ENCODE measurements at places on chromosomes 7 and 10. TPM values are rescaled to one million over a fixed set of nuclear protein-coding genes. Genes with fewer than 3 reads are reported as not detected.

Gene RNLS
- 9.5 TPM for total RNA-seq

Gene SKIDA1
- 0.53 TPM for total RNA-seq

Gene GJD4
- total RNA-seq = not detected

Gene CNPY1
- total RNA-seq = not detected

Gene KLF14
- under 0.01 TPM for total RNA-seq
